ENCODE measurements at places on chromosomes 7 and 10.

- no peak for DNase-seq
Measured at GRCh38 chr7:102125127-102125596, 161.5 kb upstream of the SH2B2 start.

GRCh38 chr7:158811461-158811860, 17.8 kb downstream of the ESYT2 start:
- peak; percentile 89 for DNase-seq

DNA sequence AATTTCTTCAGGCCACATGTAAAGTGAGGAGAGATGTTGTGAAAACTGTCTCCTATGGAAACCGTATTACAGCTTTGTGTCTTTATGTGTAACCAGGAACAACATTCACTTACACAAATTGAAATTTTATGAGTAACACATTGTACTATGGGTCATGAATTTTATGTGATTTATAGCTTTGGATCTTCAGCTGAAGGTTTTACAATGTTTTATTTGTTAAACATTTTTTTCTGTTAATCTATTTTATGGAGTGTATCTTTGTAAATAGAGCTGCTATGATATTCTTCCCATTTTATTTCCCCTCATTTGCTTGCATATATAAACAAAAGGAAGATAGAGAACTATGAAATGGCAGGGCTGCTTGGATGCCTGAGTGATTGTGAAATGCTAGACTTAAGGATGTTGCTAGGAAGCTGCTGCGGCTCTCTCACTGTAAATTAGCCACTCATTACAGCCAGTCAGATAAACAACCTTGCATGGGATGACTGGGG, 104.5 kb upstream of the PCLO start:
- no peak for DNase-seq

- DNase-seq, result no peak
Measured at GRCh38 chr7:40165216-40165615, 30.4 kb downstream of the SUGCT start.

DNA sequence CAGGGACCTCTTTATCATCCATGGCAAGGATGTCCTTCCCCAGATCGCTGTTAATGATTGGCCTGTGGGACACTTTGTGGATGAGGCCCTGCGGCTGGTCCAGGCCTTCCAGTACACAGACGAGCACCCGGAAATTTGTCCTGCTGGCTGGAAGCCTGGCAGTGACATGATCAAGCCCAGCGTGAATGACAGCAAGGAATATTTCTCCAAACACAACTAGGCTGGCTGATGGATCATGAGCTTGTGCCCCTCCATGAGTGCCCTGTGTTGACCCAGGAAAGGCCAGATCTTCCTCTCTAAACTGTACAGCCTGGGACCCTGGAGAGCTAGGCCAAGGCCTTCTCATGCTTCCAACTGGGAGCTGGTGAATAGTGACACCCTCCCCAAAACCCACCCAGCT, 124.1 kb downstream of the CUL2 start:
- DNase-seq, result no peak
